KG1 (cell line): ENCODE measurements at places on chromosomes 3 and 15.
A peak's percentile ranks its signal among the peaks of the same experiment; 100 is the strongest.

- DNase-seq, result no peak
These were observed 8.0 kb downstream of the IP6K2 start for GRCh38 chr3:48709051-48709461.

GRCh38 chr3:66113542-66113941 is 74.8 kb upstream of the MAGI1 start:
- DNase-seq, result no peak

GRCh38 chr15:62782071-62782841 is 260.3 kb upstream of the TPM1 start:
- no peak for DNase-seq

DNA sequence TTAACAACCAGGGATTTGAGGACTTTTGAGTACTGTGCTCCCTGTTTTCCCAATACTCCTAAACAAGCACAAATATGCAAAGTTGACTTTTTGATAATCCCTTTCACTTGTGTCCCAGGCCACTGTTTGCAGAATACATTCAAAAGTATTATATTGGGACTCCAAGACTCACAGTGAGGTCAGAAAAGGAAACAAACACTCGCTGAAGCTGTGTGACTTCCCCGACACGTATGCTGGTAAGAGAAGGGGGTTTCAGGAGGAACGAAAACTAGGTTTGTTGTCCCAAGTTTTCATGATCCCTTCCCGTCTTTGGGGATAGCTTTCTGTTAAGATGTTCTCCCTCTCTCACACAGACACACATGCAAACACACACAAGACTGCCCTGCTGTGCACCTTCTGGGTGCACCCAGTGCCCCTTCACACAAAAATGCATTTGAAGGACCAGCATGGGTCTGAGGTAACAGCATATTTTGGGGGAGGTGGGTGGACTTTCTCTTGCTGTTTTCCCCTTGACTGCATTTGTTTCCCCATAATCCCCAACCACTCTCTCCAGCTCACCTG is 225.2 kb upstream of the PRICKLE2 start:
- no peak for DNase-seq

DNA sequence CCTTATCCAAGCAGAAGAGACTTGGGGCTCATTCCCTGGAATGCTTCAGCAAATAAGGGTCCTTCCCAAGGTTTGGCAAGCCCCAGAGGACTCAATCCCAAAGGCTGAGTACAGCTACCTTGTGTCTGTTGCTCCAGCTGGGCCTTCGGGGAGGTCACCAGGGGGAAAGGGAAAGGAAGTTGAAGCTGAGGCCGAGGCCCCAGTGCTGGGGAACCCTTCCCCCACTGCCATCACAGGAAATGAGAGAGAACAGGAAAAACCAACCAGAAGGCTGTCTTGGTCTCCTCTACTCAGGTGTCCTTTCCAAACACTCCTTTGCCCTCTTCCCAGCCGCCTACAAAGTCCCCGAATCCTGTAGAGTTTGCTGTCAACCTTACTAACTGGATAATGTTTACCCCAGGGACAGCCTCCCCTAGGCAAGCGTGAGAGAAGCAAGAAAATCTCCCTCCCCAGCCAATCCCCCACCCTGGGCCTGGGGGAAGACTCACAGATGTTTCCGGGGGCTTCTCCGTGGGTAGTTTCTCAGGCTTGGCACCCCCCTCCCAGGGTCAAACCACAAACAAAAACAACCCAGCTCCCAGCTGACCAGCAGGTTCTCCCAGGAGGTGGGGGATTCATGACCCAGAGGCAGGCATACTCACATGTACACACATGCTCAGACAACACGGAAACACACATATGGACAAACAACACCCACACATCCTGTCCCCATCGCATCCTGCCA is 5.5 kb downstream of the CSRNP1 start:
- DNase-seq, result peak; percentile 89

DNA sequence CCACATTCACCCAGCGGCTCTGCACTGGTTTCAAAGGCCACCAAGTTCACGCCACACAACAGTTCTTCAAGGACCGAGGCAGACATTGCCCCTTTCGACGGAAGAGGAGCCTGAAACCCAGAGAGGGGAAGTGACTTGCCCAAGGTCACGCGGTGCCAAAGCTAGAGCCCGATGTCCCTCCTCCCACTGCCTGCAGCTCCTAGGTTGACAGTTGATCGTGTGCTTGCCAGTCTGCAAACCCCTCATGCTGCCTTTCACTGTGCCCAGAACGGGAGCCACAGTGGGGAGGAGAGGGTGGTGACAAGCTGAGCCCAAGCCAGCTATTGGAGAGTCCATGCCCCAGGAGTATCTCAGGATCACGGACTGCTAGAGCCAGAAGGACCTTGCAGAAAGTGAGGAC is 230.9 kb downstream of the XXYLT1 start:
- DNase-seq, result no peak

- no peak for DNase-seq
These were observed 261.4 kb downstream of the GBE1 start for GRCh38 chr3:81500039-81500438.

GRCh38 chr3:122443090-122443489 is 27.2 kb upstream of the WDR5B start:
- no peak for DNase-seq

DNA sequence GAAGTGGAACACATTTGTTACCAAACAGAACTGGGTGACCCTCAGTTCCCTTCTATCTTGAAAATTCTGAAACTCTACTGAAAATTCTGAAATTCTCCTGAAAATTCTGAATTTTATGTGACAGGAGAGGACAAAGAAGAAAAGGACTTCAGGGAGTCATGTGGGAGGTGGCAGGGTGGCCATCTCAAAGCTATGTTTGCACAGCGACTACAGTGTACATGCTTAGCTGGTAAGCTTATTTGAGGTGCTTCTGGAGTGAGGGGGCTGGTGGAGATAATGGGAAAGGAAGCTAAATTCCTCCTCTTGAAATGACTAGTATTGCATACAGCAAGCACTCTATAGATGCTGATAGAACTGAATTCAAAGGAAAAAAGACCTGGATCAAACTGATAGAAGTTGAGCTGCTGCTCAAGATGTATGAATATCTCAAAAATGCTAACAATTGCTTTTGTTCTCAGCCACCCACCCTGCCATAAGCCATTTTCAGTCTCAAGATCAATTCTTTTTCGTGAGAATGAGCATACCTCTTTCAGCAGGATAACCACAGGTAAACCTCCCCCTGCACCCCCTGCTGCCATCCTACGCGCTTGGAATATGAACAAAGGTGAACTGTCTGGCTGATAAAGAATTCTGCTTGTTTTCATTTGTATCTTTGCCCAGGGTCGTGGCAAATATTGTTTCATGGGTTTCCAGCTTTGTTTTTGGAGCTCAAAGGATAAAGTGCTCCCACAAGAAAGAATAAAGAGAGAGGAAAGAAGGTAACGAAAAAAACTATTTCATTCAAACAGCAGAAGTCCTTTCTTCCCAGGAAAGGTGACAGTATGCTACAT is 16.6 kb upstream of the ARHGEF3 start:
- no peak for DNase-seq

- DNase-seq, result no peak
These were observed 220.7 kb downstream of the FHIT start for GRCh38 chr3:61030469-61031035.

DNA sequence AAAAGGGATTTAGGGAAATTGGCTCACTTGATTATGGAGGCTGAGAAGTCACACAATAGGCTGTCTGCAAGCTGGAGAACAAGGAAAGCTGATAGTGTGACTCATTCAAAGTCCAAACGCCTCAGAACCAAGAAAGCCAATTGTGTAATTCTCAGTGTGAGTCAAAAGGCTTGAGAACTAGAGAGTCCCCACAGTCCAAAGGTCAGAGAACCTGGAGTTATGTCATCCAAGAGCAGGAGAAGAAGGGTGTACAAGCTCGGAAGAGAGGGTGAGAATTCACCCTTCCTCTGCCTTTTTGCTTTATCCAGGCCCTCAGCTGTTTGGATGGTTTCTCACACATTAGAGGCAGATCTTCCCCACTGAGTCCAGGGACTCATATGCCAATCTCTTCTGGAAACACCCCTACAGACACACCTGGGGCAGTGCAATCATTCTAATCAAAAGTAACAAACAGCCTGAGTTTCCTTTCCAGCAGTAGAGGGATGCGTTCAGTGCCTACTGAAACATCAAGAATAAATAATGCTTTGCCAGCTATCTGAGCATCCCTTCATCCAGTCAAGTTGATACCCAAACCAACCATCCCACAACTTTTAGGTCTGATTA is 271.5 kb downstream of the SATB1 start:
- no peak for DNase-seq

DNA sequence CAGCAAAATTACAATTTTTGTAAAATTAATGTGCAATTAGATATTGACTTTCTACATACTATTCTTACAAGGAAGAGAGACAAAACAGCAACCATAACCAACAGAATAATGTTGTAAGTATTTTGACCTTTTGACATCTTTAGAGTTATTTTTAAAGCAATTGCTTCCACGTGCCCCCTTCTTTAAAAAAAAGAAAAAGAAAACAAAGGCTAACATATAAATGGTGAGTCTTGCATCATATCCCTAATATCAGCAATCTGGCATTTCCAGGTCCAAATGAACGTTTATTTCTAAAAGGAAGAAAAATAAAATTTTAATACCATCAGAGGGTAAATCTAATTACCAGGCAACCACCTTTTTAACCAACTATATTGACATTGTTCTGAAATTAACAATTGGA is 19.3 kb upstream of the STRIT1 start:
- DNase-seq, result no peak

- DNase-seq, result no peak
These were observed 24.3 kb downstream of the PLA2G4F start for GRCh38 chr15:42131826-42132806.

DNA sequence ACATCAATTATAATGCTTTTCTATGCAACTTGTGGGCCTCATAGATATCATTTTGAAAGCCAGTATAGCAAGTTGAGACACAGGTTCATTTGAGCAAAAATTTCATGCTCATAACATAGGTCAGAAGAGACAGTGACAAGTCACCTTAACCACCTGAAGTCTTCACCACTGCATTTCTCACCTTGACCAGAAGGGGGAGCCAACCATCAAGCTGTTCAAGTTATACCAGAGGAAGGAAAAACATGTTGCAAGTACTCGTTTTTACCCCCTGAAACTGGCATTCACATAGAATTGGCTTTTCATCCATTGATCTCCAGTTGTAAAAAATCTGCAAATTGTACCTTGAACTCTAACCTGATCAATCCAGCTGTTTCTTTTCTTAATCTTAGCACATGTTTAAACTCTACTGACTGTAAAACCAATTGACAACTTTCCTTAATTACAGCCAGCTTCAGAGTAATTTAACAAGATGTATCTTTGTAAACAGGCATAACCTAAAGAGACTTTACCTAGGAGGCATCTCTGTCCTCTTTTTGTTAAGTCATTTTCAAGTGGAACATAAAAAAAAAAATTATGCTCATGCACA is 1.4 kb downstream of the LMOD3 start:
- peak; percentile 70 for DNase-seq

GRCh38 chr3:43659250-43659880 is 31.4 kb upstream of the ABHD5 start:
- DNase-seq, result no peak

- DNase-seq, result no peak
These were observed 9.6 kb upstream of the CFAP44 start for GRCh38 chr3:113450911-113451310.

GRCh38 chr15:94081829-94082228 is 149.5 kb upstream of the MCTP2 start:
- no peak for DNase-seq

DNA sequence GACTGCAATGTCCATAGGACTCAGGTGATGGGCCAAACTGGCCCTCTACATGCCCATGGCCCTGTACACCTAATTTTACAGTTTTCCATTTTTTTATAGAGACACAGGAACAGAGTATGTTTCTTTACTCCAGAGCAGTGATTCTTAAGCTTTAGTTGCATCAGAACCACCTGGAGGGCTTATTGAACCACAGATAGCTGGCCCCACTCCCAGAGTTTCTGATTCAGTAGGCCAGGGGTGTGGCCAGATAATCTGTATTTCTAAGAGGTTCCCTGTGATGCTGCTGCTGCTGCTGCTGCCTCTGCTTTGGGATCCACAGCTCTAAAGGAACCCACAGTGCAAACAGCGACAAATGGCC is 5.1 kb downstream of the RBP1 start:
- no peak for DNase-seq

DNA sequence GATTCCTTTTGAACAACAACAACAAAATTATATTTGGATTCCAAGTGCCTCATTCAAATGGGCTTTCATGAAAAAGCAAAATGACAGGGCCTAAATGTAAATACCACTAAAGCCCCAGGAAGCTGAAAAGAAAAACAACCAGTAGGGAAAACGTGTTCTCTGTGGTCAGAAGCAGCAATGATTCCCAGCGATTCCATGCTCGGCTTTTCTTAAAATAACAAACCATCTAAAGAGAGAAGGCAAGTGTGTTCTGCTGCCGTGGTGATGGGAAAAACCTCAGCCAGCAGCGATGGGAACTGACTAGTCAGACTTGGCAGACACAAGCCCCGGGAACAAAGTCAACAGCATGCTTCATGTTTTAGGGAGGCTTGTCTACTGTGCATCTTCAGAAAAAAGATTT is 153.6 kb downstream of the TNIK start:
- no peak for DNase-seq

DNA sequence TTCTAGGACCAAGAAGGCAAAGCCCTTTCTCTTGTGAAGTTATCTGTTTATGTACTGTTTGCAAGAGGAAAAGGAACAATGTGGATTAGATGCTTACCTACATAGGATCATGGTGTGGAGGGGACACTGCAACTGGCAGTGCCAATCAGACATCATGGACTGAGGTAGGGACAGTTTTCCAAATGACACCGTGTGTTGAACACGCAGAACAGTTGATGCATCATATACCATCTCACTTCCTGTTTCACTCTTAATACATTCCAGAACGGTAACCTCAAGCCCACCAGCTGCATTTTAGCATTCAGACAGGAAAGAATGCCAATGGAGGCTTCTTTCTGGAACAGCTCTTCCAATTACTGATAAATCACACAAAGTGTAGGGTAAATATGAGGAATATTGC is 397.7 kb upstream of the LMCD1 start:
- DNase-seq, result no peak

GRCh38 chr3:129592381-129593131 is 13.9 kb downstream of the PLXND1 start:
- peak; percentile 36 for DNase-seq

- no peak for DNase-seq
These were observed 325.4 kb downstream of the UACA start for GRCh38 chr15:70437882-70438451.

GRCh38 chr15:98899272-98900021 is 108.1 kb downstream of the PGPEP1L start:
- no peak for DNase-seq

GRCh38 chr3:23389089-23389488 is 186.0 kb downstream of the UBE2E2 start:
- DNase-seq, result no peak

DNA sequence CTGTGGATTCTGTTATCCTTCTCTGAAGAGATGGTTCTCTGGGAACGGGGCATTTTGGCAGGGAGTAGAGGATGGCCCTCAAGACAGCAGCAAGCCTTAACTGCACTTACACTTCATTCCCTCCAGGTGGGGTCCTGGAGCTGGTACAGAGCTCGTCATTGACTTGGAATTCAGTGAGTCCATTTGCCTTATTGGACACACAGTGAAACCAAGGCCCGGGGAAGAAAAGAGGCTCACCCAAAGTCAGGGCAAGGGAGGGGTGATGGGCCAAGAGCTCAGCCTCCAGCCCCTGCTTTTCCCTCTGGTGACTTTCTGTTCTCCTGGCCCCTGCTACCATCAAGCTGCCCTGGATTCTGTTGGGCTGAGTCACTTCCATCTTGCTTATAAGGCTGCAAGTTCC is 125.6 kb downstream of the ETFA start:
- peak; percentile 13 for DNase-seq

GRCh38 chr3:169662843-169663160 is 710 bp downstream of the MECOM start:
- DNase-seq, result no peak

GRCh38 chr3:154356009-154356408 is 31.7 kb upstream of the DHX36 start:
- DNase-seq, result no peak
